ENCODE measurements at places on chromosomes 5 and 9.

GRCh38 chr5:154273028-154273617 is 82.6 kb downstream of the GALNT10 start:
- DNase-seq: no peak

- DNase-seq: no peak
These were observed 443.9 kb downstream of the ZNF608 start for GRCh38 chr5:124302533-124302932.

DNA sequence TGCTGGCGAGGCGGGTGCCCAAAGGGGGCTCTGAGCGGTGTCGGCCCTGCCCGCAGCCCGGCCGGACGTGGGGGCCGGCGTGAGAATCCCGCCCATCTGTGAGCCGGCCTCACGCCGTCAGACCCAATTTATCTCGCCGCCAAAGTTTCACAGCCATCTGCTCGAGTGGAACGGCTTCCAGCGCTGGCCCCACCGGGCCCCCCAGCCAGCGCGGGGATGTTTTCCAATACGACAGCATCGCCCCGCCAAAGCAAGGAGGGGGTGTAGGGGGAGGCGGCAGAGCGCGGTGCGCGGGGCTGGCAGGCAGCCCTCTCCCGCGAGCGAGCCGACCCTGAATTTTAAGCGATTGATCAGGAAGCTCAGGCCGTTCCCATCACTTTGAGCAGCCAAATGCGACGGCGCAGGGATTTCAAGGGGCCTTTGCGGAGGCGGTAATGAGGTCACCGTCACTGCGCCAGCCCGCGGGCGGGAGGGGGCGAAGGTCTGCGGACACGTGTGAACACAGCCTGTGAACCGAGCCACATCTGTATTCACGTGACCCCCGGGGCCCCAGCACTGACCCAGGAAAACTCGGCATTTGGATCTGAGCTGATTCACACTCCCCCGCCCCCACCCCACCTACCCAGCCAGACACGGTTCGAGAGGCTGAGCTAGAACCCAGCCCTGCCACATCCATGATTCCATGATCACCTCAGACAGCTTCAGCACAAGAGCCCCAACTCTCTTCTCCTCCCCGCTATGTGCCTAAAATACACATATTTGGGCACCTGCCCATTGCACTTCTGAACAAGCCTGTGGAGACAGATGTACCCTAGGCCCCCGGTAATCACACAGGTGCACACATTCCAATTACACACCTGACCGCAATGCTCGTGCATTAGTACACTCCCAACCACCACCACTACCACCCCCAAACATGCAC is 47.8 kb upstream of the PSD2 start:
- DNase-seq: peak; percentile 89

DNA sequence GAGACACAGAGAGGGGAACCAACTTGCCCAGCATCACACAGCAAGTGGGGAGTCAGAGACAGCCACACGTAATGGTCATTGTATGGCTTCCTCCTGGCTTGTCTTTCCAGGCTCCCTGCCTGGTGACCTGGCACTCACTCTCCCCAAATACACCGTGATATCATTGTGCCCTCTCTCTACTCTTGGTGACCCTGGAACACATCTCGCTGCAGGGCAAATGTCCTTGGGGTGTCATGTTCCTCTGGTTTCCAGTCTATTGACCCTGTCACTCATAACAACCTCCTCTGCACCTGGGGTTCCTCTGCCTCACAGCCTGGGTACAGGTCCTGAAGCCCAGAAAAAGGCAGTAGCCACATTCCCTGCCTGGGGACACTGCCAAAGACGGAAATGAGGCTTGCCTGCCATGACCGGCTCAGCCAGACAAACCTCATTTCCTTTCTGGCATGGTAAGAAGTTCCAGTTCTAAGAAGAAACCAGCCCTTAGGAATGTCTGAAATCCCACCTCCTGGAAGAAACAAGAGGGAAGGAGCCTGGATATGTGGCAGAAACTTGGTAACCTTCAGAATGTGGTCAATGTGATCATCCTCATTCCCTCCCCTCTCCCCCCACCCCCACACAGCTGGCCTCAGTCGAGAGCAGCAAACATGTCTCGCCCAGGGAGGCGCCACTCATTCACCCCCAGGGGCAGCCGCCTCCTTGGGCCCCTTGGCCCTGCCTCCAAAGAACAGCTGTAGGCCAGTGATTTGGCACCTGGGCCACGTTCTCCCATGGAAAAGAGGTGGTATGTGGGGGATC is 30.6 kb upstream of the SMU1 start:
- DNase-seq: peak; percentile 50

DNA sequence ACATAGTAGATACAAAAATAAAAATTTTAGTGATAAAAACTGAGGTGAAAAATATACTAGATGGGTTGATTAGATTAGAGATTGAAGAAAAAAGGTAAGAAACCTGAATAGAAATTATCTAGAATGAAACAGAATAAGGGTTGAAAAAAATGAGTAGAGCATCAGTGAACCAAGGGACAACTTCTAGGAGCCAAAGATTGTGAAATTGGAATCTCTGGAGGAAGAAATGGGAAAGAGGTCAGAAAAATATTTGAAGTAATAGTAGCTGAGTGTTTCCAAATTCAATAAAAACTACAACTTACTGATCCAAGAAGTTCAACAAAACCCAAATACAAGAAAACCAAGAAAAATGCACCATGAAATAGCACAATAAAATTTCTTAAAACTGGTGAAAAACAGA is 116.6 kb upstream of the STARD4 start:
- DNase-seq: no peak

DNA sequence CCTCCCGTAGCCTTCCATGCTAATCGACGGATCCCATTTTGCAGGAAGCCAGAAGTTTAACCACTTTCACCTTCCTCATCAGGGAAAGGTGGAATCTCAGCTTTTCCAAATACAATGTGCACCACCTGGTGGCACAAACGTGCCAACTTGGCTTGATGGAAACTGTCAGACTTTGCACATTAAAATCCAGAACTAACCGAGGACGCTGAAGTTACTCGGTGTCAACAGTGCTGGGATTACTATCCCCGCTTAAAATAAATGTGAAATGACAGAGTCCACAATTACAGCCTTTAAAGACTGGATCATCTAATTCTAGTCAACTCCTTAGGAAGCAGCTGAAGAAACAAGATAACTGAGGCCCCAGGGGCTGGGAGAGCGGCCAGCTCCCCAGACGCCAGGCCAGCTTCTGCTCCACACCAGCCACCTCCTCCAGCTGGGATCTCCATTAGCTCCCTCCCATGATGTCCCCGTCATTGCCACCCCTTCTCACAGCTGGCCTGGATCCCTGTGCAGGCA is 50.1 kb upstream of the RETREG1 start:
- peak; percentile 76 for DNase-seq
